NCI-H82 (cell line): ENCODE measurements at places on chromosomes 6 and 20.

GRCh38 chr6:157134402-157135047 lies 188.8 kb downstream of the TMEM242 start:
- no peak for DNase-seq

- no peak for DNase-seq
Measured at GRCh38 chr20:60894091-60894490, 358.0 kb upstream of the CDH4 start.

DNA sequence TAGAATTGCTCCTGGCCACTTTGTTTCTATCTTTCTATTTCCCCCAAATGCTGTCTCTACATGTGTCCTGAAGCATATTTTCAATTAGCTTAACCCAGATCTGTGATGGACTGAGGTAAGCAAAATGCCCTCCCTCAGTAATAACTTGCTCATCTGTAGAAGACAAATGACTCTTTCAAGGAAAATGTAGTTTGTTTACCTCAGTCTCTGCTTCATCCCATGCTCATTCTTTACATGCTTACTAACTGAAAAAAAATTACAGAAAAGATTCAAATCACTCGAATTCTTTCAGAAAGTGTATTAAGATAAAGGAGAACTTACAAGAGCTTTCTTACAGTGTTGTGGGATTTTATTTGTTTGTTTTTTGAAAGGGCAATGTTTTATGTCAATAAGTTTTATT lies 531.1 kb downstream of the LMBRD1 start:
- no peak for DNase-seq

DNA sequence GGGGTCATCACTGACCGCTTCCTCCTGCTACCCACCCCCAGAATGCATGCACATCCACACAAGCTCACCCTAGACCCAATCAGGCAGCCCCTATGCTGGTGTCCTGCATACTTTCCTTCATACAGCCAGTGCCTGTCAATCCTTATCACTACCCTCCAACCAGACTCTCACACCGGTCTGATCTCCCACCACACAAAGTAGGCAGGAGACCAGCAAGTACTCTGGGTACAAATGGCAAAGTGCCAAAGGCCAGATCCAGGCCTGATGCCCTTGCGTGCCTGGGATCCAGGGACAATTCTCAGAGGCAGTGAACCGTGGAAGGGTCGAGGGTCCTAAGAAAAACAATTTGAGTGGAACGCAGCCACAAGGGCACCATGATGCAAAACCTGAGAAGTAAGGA lies 114.2 kb downstream of the HIVEP2 start:
- DNase-seq, result no peak

- no peak for DNase-seq
Measured at GRCh38 chr6:85372188-85372914, 77.5 kb upstream of the NT5E start.

GRCh38 chr20:62032609-62033368 lies 32.9 kb downstream of the TAF4 start:
- DNase-seq, result no peak

GRCh38 chr6:56734335-56734734 lies 91.6 kb upstream of the DST start:
- DNase-seq, result no peak

DNA sequence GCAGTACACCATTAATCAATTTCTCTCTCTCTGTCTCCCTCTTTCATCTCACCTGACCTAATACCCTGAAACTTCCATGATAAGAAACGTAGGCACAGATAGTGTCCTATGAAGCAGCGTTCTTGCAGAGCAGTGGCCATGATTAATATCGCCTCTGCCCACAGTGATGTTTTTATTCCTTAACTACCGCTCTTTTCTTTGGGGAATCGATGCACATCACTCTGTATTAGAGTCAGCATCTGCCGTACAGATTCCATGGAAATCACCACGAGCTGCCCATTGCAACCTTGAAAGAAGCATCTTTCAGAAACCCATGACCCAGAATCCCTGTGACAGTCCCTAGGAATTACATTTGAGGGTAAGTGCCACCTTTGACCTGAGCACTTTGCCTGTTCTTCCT lies 152.0 kb upstream of the ECI2 start:
- DNase-seq, result no peak

- peak; percentile 61 for DNase-seq
Measured at GRCh38 chr20:64090165-64090564, 6.0 kb upstream of the LKAAEAR1 start.

GRCh38 chr6:44598679-44599078 lies 211.2 kb downstream of the CDC5L start:
- DNase-seq, result no peak

DNA sequence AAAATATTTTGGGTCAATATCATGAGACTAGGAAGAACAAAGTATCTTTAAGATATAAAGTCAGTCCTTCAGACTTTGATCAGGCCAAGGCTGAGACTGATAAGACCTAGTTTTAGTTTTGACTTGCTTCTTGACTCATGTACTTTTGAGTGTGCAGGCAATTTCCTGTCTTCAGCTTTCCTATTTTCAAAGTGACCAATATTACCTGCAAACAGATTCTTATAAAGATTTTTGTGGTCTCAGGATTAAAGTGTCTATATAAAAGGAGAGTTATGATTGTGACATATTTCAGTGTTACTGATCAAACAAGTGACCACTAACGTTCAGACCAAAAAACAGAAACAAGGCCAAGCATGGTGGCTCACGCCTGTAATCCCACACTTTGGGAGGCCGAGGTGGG lies 36.0 kb upstream of the AKIRIN2 start:
- DNase-seq, result no peak

- no peak for DNase-seq
Measured at GRCh38 chr6:133208183-133208755, 32.9 kb upstream of the EYA4 start.

GRCh38 chr6:142841915-142842314 lies 103.1 kb downstream of the HIVEP2 start:
- no peak for DNase-seq

- DNase-seq, result no peak
Measured at GRCh38 chr20:20699144-20699543, 13.3 kb downstream of the RALGAPA2 start.

GRCh38 chr6:158780988-158781691 lies 38.0 kb downstream of the EZR start:
- DNase-seq, result no peak
